Activated T-cell treated with anti-CD3 and anti-CD28 coated beads, Interleukin-2, amount 50 U/mL, for 24 hours (primary cell): ENCODE measurements at places on chromosomes 11 and 22.

GRCh38 chr11:113392236-113392921, 4.8 kb downstream of the ANKK1 start:
- no peak for DNase-seq

DNA sequence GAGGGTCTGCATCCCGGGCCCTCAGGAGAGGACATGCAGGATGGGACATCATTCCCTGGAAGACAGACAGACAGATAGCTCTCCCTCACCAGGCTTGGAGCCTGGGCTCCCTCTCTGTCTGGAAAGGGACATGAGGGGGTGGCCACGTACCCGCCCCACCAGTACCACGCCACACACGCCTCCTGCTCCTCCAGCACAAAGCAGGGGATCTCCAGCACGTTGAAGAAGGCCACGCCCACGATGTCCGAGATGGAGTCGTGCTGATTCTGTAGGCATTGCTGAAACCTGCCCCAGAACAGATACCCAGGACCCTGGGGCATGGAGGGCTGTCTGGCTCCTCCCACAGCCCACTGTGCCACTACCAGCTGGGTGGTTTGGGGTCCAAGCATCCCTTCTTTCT, 2.2 kb downstream of the PLA2G3 start:
- no peak for DNase-seq

- peak; percentile 73 for DNase-seq
Observed at GRCh38 chr22:26360169-26360885, 68.7 kb upstream of the ASPHD2 start.

GRCh38 chr11:115848611-115849010, 344.4 kb upstream of the CADM1 start:
- DNase-seq = no peak

DNA sequence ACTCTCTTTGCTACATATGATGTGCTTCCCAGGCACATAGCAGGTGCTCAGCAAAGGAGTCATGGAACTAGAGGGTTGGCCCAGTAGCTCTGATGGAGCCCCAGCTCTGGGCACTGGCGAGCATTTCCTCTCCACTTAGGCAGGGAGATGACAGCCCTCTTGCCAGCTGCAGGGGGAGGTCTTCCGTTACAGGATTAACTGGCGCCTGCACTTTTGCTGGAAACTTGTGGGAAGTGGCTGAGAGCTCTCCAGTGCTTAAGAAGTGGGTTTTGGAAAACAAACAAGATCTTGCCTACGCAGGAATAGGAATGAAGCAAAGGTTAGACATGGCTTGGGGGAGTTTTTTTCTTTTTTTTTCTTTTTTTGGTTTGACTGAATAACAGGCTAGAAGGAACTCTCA, 75.5 kb downstream of the MICAL2 start:
- no peak for DNase-seq
